MM.1S (cell line): ENCODE measurements at places on chromosomes 6 and 20.

GRCh38 chr6:128259730-128260685 lies 260.4 kb downstream of the PTPRK start:
- DNase-seq, result peak; percentile 36

DNA sequence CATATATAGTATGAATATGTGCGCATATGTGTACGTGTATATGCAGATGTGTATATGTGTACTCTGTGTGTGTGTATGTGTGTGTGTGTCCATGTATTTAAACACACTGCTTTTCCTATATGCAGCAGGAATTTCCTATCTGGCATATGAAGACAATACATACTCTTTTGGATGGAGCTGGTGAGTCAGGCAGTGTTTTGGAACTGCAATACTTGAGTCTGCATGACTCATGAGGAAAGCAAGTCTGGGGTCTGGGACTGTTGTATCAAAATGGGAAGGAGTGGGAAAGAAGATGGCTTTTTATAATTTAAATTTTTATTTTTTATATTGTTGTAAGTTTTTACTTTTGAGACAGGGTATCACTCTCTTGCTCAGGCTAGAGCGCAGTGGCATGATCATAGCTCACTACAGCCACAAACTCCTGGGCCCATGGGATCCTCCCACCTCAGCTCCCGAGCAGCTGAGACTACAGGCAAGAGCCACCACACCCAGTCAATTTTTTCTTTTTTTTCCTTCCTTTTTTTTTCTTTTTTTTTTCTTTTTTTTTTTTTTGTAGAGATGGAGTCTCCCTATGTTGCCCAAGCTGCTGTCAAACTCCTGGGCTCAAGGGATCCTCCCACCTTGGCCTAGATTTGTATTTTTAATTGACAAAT lies 72.2 kb downstream of the ATXN1 start:
- no peak for DNase-seq

GRCh38 chr6:126767711-126768110 lies 350.8 kb upstream of the RSPO3 start:
- DNase-seq, result no peak

- DNase-seq, result no peak
These were observed 398.0 kb upstream of the PLCB4 start for GRCh38 chr20:8670893-8671215.

- no peak for DNase-seq
These were observed 76.8 kb downstream of the MKKS start for GRCh38 chr20:10357061-10357708.

- no peak for DNase-seq
These were observed 268.5 kb downstream of the NRN1 start for GRCh38 chr6:5738211-5738610.

DNA sequence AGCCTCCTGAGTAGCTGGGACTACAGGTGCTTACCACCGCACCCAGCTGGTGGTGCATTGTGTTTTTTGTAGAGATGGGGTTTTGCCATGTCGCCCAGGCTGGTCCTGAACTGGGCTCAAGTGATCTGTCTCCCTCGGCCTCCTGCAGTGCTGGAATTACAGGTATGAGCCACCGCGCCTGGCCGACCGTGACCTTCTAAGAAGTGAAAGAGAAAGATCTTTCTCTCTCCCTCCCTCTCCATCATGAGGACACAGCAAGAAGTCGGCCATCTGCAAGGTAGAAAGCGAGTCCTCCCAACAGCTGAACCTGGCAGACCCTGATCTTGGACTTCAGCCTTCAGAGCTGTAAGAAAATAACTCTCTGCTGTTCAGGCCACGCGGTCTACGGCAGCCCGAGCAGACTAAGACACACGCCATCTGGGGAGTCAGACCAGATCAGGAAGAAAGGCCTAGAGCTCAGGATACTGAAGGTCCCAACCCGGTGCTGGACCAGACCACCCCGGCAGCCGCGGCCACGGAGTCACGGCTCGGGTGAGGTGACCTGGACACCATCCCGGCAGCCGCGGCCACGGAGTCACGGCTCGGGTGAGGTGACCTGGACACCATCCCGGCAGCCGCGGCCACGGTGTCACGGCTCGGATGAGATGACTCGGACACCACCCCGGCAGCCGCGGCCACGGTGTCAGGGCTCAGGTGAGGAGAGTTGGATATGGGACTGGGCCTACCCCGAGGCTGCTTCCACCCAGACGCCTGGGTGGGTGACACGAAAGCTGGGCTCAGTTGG lies 9.6 kb downstream of the GMEB2 start:
- no peak for DNase-seq

DNA sequence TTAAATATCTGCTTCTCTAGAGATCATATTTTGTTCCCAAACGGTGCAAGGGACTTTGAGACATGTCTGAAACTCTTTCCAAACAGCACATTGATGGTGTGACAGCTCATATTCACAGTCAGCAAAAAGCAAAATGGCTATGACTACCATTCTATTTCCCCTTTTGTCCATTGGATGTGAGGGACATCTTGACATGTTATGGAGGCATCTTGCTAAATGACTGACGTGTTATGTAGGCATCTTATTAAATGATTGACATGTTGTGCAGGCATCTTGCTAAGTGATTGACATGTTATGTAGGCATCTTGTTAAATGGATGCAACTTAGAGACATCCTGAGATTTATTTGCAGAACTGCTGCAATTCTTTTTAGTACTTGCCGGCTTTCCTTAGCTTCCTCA lies 255.8 kb downstream of the DLL1 start:
- DNase-seq, result no peak

- no peak for DNase-seq
These were observed 547.6 kb downstream of the HAO1 start for GRCh38 chr20:7392542-7393206.

DNA sequence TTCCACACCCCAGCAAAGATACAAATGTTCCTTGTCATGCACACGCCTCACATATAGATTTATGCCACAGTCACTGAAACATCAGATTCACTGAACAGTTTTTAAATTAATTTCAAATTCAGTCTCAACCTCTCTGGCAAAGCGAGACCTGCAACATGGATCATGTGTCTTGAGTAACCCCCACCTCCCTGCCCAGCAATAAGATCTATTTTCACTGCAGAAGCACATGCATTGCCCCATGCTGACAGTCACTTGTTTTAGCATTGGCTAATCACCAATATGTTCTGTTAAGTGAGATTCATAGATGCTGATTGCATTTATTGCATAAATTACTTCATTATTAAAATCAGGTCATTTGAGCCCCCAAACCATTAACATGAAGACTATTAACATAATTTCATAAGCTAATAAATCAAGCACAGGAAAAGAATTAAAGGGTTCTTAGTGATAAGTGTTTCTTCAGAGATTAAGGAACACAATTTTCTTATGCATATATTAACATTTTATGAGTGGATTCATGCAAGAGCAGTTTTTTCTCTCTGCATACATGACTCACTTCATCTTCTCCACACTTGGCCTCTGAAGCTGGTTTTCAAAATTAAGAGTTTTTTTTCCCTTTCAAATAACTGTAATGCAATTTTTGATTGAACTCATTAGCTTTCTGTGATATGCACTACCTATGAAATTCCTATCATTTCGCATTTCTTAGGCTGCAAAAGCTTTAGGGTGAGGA lies 173.2 kb upstream of the SOX4 start:
- no peak for DNase-seq

- DNase-seq, result no peak
These were observed 121.1 kb downstream of the FOXA2 start for GRCh38 chr20:22462975-22463914.

- DNase-seq, result no peak
These were observed 12.8 kb downstream of the RGS17 start for GRCh38 chr6:153117986-153118879.

- DNase-seq, result no peak
These were observed 55.6 kb upstream of the FOXC1 start for GRCh38 chr6:1554141-1554475.

DNA sequence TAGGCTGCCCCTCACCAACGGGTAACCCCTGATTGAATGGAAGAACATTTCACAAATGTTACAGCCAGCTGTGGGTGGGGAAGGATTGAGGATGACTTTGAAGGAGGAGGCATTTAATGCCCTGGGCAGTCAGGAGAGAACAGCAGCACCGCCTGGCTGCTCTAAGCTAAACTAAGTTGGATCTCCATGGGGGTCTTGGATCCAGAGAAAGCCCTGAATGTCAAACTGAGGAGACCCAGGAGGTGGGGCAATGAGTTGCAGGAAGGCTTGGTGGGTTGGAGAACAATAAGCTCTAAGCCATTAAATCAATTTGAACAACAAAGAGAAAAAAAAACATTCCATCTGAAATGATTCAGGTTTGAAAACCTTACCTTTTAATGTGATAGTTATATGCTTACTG lies 35.4 kb downstream of the TMX4 start:
- no peak for DNase-seq

DNA sequence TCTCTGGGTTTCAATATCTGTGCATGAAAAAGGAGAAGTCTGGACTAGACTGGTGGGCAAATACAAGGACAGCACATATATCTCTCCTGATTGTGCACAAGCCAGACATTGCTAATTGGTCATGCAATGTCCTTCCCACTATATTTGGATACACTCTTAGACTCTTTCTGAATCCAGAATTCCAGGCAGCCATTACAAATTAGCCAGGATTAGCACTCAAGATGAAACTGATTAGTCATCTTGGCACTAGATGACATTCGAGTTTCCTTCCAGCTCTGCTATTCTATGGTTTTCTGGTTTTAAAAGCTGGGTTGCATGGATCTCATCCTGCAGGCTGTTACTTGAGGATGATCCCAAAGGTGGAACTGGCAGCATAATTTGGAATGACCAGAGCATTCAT lies 73.2 kb downstream of the SCP2D1 start:
- DNase-seq, result no peak

DNA sequence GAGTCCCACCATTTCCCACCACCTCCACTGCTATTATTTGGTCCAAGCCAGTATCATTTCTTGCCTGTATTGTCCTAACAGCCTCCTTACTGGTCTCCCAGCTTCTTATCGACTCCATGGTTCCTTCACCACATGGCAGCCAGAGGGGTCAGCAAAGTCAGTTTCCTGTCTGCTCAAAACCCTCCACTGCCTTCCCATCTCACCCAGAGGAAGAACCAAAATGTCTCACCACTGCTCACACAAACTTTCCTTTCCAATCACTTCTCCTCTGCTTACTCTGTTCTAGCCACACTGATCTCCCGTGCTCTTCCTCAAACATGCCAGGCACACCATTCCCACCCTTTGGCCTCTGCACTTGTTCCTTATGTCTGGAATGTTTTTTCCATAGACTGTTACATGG lies 39.7 kb downstream of the BCL2L1 start:
- no peak for DNase-seq
